Osteocyte (in vitro differentiated cells): ENCODE measurements at places on chromosomes 7 and 10. TPM values are rescaled to one million over a fixed set of nuclear protein-coding genes. Genes with fewer than 3 reads are reported as not detected.

DNA sequence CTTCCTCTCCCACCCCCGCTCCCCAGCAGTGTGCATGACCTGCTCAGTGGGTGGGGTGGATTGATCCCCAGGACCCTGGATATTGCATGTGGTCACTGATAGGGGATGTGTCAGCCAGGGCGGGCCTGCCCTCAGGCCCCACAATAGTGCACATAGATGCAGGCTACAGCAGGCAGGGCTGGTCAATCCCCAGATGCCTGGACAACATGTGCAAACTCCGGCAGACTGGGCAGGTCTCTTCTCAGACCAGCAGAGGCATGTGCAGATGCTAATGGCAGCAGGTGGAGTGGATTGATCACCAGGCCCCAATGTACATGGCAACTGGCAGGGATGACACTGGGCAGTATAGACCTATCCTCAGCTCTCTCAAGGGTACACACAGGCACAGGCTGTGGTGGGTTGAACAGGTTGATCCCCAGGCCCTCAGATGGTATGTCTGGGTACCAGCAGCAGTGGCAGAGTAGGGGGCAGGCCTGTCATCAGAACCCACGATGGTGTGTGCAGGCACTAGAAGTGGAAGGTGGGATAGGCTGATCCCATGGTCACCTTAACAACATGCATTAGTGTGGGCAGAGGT is 98.6 kb downstream of the LANCL2 start:
- H3K4me3 ChIP-seq = no peak overlapping the region
- DNase-seq = no peak
- H3K27me3 ChIP-seq = no peaks in the 10 kb centered on the region
- H3K36me3 ChIP-seq = peaks cover 49% of the 10 kb centered on the region
- no peak overlapping the region for H3K27ac ChIP-seq

DNA sequence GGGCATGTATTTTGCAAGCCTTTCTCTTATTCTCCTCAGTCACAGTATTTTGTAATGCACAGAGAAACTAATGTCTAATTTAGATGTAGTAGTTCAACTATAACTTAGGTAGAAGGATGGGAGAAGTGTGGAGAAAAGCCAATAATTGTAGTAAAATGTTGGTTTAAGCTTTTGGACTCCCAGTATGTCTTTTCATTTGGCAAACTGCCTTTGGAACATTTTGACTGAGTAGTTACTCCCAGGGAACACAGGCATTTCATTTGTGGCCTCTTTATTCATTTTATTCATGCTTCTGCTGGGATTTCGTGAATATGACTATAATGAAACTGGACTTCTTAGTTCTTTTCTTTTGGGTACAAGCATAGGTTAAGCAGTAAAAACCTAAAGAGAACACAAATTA is 79.0 kb downstream of the EXOC4 start:
- H3K4me1 ChIP-seq = peaks cover 5% of the 10 kb centered on the region
- H3K27me3 ChIP-seq = no peaks in the 10 kb centered on the region
- no peak overlapping the region for H3K27ac ChIP-seq
- H3K4me3 ChIP-seq = no peak overlapping the region
- peaks cover 41% of the 10 kb centered on the region for H3K36me3 ChIP-seq

GRCh38 chr10:75398692-75399460 is 2.7 kb downstream of the ZNF503 start:
- H3K27ac ChIP-seq = peak overlapping the region; percentile 47
- peaks cover 36% of the 10 kb centered on the region for H3K27me3 ChIP-seq
- H3K36me3 ChIP-seq = peaks cover 26% of the 10 kb centered on the region
- peaks cover 30% of the 10 kb centered on the region for H3K4me1 ChIP-seq
- no peak for DNase-seq

DNA sequence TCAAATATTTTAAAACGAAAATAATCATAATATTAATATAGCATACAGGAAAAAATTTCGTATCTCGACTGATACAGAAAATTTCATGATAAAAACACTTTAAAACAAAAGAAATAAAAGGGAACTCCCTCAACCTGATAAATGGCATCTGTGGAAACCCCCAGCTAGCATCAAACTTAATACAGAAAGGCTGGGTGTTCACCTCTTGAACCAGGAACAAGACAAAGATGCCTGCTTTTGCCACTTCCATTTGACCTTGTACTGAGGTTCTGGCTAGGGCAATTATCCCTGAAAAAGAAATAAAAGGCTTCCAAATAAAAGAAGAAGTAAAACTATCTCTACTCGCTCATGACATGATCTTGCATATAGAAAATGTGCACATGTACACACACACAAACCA is 2.5 kb upstream of the ALOX5 start:
- H3K4me3 ChIP-seq = no peak overlapping the region
- H3K4me1 ChIP-seq = peaks cover 10% of the 10 kb centered on the region
- H3K27ac ChIP-seq = no peak overlapping the region
- no peaks in the 10 kb centered on the region for H3K36me3 ChIP-seq
- DNase-seq = no peak

GRCh38 chr10:76021398-76021797 is 590.0 kb downstream of the LRMDA start:
- no peaks in the 10 kb centered on the region for H3K36me3 ChIP-seq
- no peaks in the 10 kb centered on the region for H3K4me1 ChIP-seq
- no peak overlapping the region for H3K27ac ChIP-seq
- H3K27me3 ChIP-seq = peaks cover 32% of the 10 kb centered on the region

- no peaks in the 10 kb centered on the region for H3K27me3 ChIP-seq
- no peak for DNase-seq
- H3K4me3 ChIP-seq = no peak overlapping the region
- peaks cover 3% of the 10 kb centered on the region for H3K4me1 ChIP-seq
These were observed 21.4 kb downstream of the DPCD start for GRCh38 chr10:101609481-101609880.

DNA sequence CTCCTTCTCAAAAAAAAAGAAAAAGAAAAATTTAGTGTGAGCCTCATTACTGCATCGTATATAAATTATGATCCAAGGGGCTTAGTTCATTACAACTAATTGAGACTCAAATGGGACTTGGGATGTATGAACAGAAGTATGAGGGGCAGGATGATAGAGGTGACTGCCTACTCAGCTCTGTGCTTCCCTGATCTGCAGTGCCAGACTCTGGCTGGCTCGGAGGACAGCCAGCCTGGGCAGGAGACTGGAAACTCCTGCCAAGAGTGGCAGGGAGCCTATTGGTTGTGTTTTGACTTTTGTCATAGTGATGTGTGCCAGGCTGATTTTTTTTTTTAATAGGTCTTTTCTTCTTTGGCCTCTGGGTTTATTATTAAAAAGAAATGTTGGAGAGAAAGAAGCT is 73.8 kb upstream of the GTF2IRD1 start:
- no peaks in the 10 kb centered on the region for H3K27me3 ChIP-seq
- peaks cover 17% of the 10 kb centered on the region for H3K36me3 ChIP-seq
- no peaks in the 10 kb centered on the region for H3K4me1 ChIP-seq
- no peak for DNase-seq
- no peak overlapping the region for H3K4me3 ChIP-seq
- no peak overlapping the region for H3K27ac ChIP-seq

- no peak for DNase-seq
- H3K27me3 ChIP-seq = peaks cover 27% of the 10 kb centered on the region
- peaks cover 2% of the 10 kb centered on the region for H3K36me3 ChIP-seq
- peaks cover 54% of the 10 kb centered on the region for H3K4me1 ChIP-seq
- peak overlapping the region; percentile 90 for H3K27ac ChIP-seq
These were observed 204.4 kb downstream of the CXCL12 start for GRCh38 chr10:44180321-44181168.

GRCh38 chr7:23981314-23981713 is 271.3 kb downstream of the STK31 start:
- no peak for DNase-seq
- H3K27me3 ChIP-seq = no peaks in the 10 kb centered on the region
- H3K36me3 ChIP-seq = no peaks in the 10 kb centered on the region
- H3K27ac ChIP-seq = no peak overlapping the region
- H3K4me1 ChIP-seq = peaks cover 9% of the 10 kb centered on the region

The ZPBP gene
- not detected in 2 replicates for total RNA-seq

The PIP gene
- total RNA-seq = not detected in 2 replicates

The AP3M1 gene
- 39.6 and 41.7 TPM in 2 replicates for total RNA-seq
